Suppressor macrophage treated with lipopolysaccharide for 4 hours (primary cell): ENCODE measurements at places on chromosomes 1 and 21.

DNA sequence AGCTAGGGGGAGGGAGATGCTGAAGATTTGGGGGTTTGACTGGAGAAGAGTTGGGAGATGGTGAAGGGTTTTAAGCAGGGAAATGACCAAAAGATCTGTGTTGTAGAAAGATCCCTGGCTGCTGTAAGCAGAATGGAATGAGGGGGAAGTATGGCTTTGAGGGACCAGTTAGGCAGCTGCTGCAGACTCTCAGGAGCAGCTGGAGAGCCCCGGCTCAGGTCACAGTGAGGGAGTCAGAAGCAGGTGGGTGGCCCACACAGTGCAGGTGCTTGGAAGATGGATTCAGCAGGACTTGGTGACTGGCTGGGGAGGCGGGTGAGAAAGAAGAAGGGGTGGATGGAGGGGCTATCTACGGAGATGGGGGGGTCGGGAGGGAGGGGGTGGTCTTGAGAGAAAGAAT, 35.7 kb downstream of the EDN2 start:
- no peak for DNase-seq

GRCh38 chr1:115767403-115767802, 1.1 kb downstream of the CASQ2 start:
- no peak for DNase-seq

- no peak for DNase-seq
These were observed 38.0 kb downstream of the LAMC1 start for GRCh38 chr1:183061194-183061593.

- no peak for DNase-seq
These were observed 32.3 kb downstream of the VWA5B1 start for GRCh38 chr1:20322825-20323612.

DNA sequence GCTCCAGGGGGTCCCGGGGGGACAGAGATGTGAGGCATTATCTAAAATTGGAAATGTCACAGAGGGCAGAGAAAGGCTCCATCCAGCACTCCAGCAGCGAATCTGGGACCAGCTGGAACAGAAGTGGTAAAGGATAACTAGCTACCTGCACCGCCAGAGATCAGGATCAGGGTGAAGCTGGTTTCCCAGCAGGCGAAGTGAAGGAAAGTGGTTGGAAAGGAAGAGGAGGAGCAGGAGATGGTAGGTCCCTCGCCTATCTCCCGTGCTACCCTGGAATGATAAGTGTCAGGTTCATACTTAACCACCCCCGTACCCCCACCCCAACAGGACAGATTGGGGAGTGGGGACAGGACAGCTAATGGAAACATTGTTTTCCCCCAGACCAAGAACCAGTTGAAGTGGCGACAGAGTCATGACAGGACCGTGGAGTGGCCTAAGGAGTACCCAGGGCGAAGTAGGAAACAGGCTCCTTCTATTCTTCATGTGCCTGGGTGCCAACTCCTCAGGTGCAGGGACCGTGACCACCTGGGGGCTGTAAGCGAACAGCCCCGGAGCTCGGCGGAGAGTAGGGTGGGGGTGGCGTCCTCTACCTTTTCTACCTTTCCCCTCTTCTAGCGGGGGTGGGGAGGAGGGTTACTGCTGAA, 717 bp downstream of the B4GALT3 start:
- no peak for DNase-seq

DNA sequence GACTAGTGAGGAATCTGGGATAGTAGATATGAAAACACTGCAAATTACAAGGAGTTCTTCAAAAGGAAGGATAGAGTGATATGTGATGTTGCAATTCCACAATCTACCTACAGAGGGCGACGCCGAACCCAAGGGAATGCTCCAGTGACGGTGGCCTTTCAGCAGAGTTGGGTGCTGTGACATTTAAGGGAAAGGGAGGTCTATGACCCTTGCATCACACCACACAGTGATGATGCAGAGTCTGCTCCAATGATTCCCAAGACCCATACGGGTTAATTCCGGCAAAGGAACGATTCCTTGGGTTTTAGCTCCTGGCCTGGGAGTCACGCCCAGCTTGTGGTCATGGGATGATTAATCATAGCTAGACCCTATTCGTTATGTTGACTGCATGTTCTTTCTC, 123.0 kb upstream of the IGSF21 start:
- peak; percentile 59 for DNase-seq
